Ascending aorta (tissue), 2 donors: ENCODE measurements at places on chromosomes 2 and 18. TPM values are rescaled to one million over a fixed set of nuclear protein-coding genes. Genes with fewer than 3 reads are reported as not detected.
A peak's percentile ranks its signal among the peaks of the same experiment; 100 is the strongest.

- no peak overlapping the region for H3K4me3 ChIP-seq
- no peaks in the 10 kb centered on the region for H3K36me3 ChIP-seq
- no peaks in the 10 kb centered on the region for H3K4me1 ChIP-seq
- DNase-seq = peak; percentile 66
Measured at GRCh38 chr2:127049927-127050802, 56.8 kb downstream of the BIN1 start.

GRCh38 chr2:65371074-65371434 lies 61.3 kb downstream of the SPRED2 start:
- no peak for DNase-seq
- no peak overlapping the region for H3K4me3 ChIP-seq
- H3K27ac ChIP-seq = no peak overlapping the region
- no peaks in the 10 kb centered on the region for H3K27me3 ChIP-seq
- peaks cover 22% of the 10 kb centered on the region for H3K4me1 ChIP-seq

The TRIM54 gene
- total RNA-seq = not detected

DNA sequence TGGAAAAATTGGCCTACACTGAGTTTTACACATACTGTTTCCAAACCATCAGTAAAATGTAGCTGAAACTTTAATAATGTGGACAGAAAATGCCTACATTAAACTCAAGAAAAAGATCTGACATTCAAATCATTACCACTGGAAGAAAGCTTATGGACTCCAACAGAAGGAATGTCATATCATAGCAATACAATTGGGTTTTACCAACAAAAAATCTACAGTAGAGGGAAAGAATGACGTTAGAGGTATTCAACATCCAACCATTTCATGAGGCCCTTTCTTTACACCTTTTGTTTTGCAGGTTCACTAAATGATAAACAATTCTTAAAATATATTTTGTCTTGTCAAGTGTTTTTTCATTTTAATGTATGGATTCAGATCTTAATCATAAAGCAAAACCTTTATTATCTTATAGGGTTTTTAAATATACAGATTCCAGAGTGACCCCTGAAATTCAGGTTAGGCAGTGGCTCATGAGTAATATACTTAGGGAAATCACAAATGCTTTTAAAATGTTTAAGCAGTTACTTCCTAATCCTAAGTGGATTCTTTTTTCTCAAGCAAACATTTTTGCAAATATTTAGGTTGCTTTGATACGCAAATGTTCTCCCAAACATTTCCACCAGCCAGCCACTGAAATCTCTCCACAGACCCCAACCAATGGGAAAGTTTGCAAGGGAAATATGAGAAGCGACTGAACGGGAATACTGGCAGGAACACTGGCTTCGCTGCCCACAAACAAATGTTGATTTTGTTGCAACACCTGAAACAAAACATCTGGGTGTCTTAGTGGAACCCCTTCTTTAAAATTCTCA lies 168.7 kb downstream of the TCF4 start:
- DNase-seq = no peak
- no peak overlapping the region for H3K4me3 ChIP-seq
- peak overlapping the region; percentile 19 for H3K27ac ChIP-seq

GRCh38 chr2:227378371-227378782 lies 729 bp downstream of the TM4SF20 start:
- H3K27me3 ChIP-seq = no peaks in the 10 kb centered on the region
- H3K4me3 ChIP-seq = no peak overlapping the region
- no peaks in the 10 kb centered on the region for H3K36me3 ChIP-seq
- H3K4me1 ChIP-seq = no peaks in the 10 kb centered on the region
- no peak overlapping the region for H3K27ac ChIP-seq

The ACKR3 gene
- 75.6 TPM for total RNA-seq

The PHLPP1 gene
- total RNA-seq = 9.8 TPM

DNA sequence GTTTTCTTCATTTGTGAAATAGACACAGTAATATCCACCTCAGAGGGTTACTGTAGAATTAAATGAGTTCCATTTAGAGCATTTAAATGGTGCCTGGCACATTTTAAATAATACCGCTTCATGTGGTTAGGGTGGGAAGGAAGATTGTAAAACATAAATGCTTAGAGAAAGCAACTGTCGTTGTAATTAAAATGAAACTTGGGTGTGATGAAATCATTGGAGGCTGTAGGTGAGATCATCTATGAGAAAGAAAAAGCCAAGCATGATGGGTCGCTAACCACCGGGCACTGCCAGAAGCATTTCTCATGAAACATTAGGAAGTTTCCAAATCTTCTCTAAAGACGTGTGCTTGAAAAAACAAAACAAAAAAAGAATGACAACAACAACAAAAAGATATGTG lies 8.2 kb upstream of the SLC39A10 start:
- H3K36me3 ChIP-seq = no peaks in the 10 kb centered on the region
- no peak for DNase-seq
- H3K27me3 ChIP-seq = no peaks in the 10 kb centered on the region
- H3K4me1 ChIP-seq = no peaks in the 10 kb centered on the region

The AGPS gene
- 15.9 TPM for total RNA-seq

The UGT1A3 gene
- not detected for total RNA-seq

- no peak overlapping the region for H3K4me3 ChIP-seq
- no peaks in the 10 kb centered on the region for H3K36me3 ChIP-seq
- no peaks in the 10 kb centered on the region for H3K27me3 ChIP-seq
Measured at GRCh38 chr2:159044804-159045286, 76.4 kb downstream of the TANC1 start.

The KIAA2012 gene
- total RNA-seq = 0.11 TPM

- H3K27me3 ChIP-seq = no peaks in the 10 kb centered on the region
- H3K4me3 ChIP-seq = no peak overlapping the region
- DNase-seq = no peak
- H3K4me1 ChIP-seq = no peaks in the 10 kb centered on the region
- H3K27ac ChIP-seq = no peak overlapping the region
- no peaks in the 10 kb centered on the region for H3K36me3 ChIP-seq
Measured at GRCh38 chr18:40690062-40690461, 1265.0 kb upstream of the PIK3C3 start.

DNA sequence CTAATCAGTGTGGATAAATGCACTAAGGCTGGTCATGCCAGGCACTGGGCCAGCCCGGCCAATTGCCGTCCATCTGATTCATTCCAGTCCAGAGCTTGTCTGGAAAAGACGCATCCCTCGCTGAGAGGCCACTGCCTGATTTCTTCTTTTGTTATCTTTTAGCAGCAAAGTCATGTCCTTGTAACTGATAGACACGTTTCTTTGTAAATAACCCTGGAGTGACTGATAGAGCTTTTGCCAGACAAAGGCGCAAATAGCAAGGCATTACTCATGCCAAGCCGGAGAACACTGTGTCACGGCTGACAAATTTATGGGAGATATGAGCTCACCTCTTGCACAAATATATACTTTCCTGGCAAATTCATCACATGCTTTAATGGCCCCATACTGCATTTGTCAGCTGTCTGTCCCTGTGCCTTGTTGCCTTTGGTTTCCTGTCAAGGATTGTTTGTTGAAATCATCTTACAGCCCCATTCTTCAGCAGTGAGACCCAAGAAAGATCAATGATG lies 164.4 kb downstream of the ETAA1 start:
- peak; percentile 68 for DNase-seq
- H3K27me3 ChIP-seq = no peaks in the 10 kb centered on the region
- no peaks in the 10 kb centered on the region for H3K4me1 ChIP-seq
- no peak overlapping the region for H3K4me3 ChIP-seq
- no peaks in the 10 kb centered on the region for H3K36me3 ChIP-seq
- H3K27ac ChIP-seq = no peak overlapping the region

- H3K27me3 ChIP-seq = no peaks in the 10 kb centered on the region
- peaks cover 12% of the 10 kb centered on the region for H3K36me3 ChIP-seq
- no peak overlapping the region for H3K4me3 ChIP-seq
- H3K27ac ChIP-seq = no peak overlapping the region
Measured at GRCh38 chr2:120976501-120977307, 241.0 kb downstream of the GLI2 start.

The GAL3ST2 gene
- total RNA-seq = not detected

DNA sequence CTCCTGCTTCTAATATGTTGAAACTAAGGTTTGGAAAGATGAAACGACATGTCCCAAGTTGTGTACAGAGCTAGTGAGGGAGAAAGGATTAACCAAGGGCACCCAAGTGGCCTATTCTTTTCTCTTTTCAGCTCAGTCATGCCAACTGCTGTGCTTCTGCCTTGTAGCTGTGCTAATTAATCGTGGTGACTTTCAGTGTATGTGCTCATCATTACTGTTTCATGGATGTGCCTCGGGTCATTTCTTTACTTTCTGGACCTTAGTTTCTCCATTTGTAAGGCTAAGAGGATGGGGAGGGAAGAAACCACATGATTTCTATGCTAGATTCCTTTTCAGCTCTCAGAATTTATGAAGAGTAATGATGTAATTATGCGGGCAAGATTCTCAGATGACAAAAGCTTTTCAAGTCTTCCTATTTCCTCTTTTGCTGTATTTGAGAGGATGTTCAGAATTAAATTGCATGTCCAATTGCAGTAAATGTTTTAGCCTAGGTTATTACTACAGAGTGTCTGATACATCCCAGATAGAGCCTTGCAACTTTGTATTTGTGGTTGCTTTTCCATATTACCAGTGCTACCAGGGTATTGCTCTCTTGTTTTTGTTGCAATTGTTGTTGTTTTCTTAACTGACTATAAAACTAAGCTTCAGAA lies 621.2 kb downstream of the CNTNAP5 start:
- DNase-seq = no peak
- no peaks in the 10 kb centered on the region for H3K4me1 ChIP-seq
- no peak overlapping the region for H3K27ac ChIP-seq
- H3K36me3 ChIP-seq = no peaks in the 10 kb centered on the region

- no peak for DNase-seq
- no peaks in the 10 kb centered on the region for H3K27me3 ChIP-seq
- H3K27ac ChIP-seq = no peak overlapping the region
- no peaks in the 10 kb centered on the region for H3K4me1 ChIP-seq
Measured at GRCh38 chr2:205129531-205129930, 552.8 kb upstream of the NRP2 start.

GRCh38 chr2:204608237-204608939 lies 63.1 kb downstream of the PARD3B start:
- H3K27ac ChIP-seq = no peak overlapping the region
- no peaks in the 10 kb centered on the region for H3K36me3 ChIP-seq
- H3K4me1 ChIP-seq = peaks cover 15% of the 10 kb centered on the region

- no peaks in the 10 kb centered on the region for H3K36me3 ChIP-seq
- no peak overlapping the region for H3K4me3 ChIP-seq
- H3K27me3 ChIP-seq = no peaks in the 10 kb centered on the region
- H3K27ac ChIP-seq = no peak overlapping the region
Measured at GRCh38 chr2:3656762-3657721, 958 bp upstream of the ALLC start.

DNA sequence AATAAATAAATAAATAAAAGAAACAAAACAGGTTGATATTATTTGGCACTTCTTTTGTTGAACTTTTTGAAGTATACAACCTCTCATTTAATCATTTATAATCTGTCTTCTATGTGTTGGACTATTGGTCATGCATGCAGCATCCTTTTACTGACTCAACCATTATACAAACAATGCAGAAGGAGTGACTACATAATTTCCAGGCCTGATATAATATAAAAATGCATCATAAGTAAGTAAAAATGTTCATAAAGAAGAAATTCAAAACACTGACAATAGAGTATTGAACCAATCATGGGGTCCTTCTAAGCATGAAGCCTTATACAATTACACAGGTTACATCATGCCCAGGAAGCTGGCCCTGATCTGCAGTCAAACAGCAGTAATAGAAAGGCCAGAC lies 141.5 kb upstream of the FN1 start:
- H3K36me3 ChIP-seq = no peaks in the 10 kb centered on the region
- H3K4me1 ChIP-seq = no peaks in the 10 kb centered on the region
- DNase-seq = no peak
- no peaks in the 10 kb centered on the region for H3K27me3 ChIP-seq
- no peak overlapping the region for H3K27ac ChIP-seq

GRCh38 chr2:508121-508520 lies 169.1 kb downstream of the TMEM18 start:
- H3K27ac ChIP-seq = no peak overlapping the region
- H3K4me3 ChIP-seq = no peak overlapping the region
- H3K36me3 ChIP-seq = no peaks in the 10 kb centered on the region
- no peak for DNase-seq
- H3K27me3 ChIP-seq = no peaks in the 10 kb centered on the region

GRCh38 chr2:96142217-96143113 lies 2.8 kb downstream of the DUSP2 start:
- no peak overlapping the region for H3K27ac ChIP-seq
- DNase-seq = no peak
- H3K4me1 ChIP-seq = peaks cover 18% of the 10 kb centered on the region
- no peaks in the 10 kb centered on the region for H3K27me3 ChIP-seq
- no peaks in the 10 kb centered on the region for H3K36me3 ChIP-seq

The PRSS56 gene
- not detected for total RNA-seq

The RBKS gene
- not detected for total RNA-seq

- no peak overlapping the region for H3K27ac ChIP-seq
- no peak overlapping the region for H3K4me3 ChIP-seq
- H3K27me3 ChIP-seq = no peaks in the 10 kb centered on the region
- DNase-seq = no peak
- H3K4me1 ChIP-seq = no peaks in the 10 kb centered on the region
Measured at GRCh38 chr2:16661936-16662839, 3.4 kb downstream of the CYRIA start.

GRCh38 chr2:10514743-10515142 lies 66.6 kb upstream of the ODC1 start:
- no peaks in the 10 kb centered on the region for H3K4me1 ChIP-seq
- no peak overlapping the region for H3K27ac ChIP-seq
- H3K4me3 ChIP-seq = no peak overlapping the region
- H3K27me3 ChIP-seq = no peaks in the 10 kb centered on the region
- no peaks in the 10 kb centered on the region for H3K36me3 ChIP-seq

GRCh38 chr2:191724015-191724414 lies 46.1 kb downstream of the NABP1 start:
- DNase-seq = no peak
- no peaks in the 10 kb centered on the region for H3K27me3 ChIP-seq
- no peak overlapping the region for H3K4me3 ChIP-seq
- H3K36me3 ChIP-seq = no peaks in the 10 kb centered on the region
- no peaks in the 10 kb centered on the region for H3K4me1 ChIP-seq

- H3K27ac ChIP-seq = no peak overlapping the region
- DNase-seq = no peak
- no peaks in the 10 kb centered on the region for H3K4me1 ChIP-seq
- peak overlapping the region; percentile 50 for H3K4me3 ChIP-seq
- H3K27me3 ChIP-seq = no peaks in the 10 kb centered on the region
Measured at GRCh38 chr2:132037527-132038178, 124.1 kb downstream of the ANKRD30BL start.

The TEX44 gene
- not detected for total RNA-seq

DNA sequence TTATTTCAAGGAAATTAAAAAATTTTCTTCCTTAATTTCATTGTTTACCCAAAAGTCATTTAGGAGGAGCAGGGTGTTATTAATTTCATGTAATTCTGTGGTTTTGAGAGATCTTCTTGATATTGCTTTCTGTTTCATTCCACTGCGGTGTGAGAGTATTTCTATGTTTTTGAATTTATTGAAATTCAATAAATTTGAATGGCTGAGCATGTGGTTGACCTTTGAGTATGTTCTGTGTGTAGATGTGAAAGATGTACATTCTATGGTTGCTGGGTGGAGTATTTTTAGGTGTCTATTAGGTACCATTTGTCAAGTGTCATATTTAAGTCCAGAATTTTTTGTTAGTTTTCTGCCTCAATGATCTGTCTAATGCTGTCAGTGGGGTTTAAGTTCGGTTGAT lies 39.4 kb upstream of the LANCL1 start:
- no peaks in the 10 kb centered on the region for H3K27me3 ChIP-seq
- DNase-seq = no peak
- no peaks in the 10 kb centered on the region for H3K36me3 ChIP-seq
- no peak overlapping the region for H3K27ac ChIP-seq
